ENCODE measurements at places on chromosomes 12 and 14. TPM values are rescaled to one million over a fixed set of nuclear protein-coding genes. Genes with fewer than 3 reads are reported as not detected.

- H3K4me3 ChIP-seq: no peak overlapping the region
- H3K36me3 ChIP-seq: no peaks in the 10 kb centered on the region
- H3K27ac ChIP-seq: no peak overlapping the region
- H3K4me1 ChIP-seq: no peaks in the 10 kb centered on the region
- DNase-seq: no peak
Observed at GRCh38 chr12:130474599-130475269, 137.0 kb downstream of the PIWIL1 start.

GRCh38 chr14:20652996-20653975, 11.8 kb upstream of the OR6S1 start:
- H3K4me3 ChIP-seq: peak overlapping the region; percentile 43
- no peak overlapping the region for H3K27ac ChIP-seq
- H3K27me3 ChIP-seq: no peaks in the 10 kb centered on the region
- no peak for DNase-seq

- no peak overlapping the region for H3K4me3 ChIP-seq
- H3K36me3 ChIP-seq: no peaks in the 10 kb centered on the region
- no peak overlapping the region for H3K27ac ChIP-seq
- no peaks in the 10 kb centered on the region for H3K4me1 ChIP-seq
Observed at GRCh38 chr12:107776171-107776570, 1.7 kb downstream of the ASCL4 start.

DNA sequence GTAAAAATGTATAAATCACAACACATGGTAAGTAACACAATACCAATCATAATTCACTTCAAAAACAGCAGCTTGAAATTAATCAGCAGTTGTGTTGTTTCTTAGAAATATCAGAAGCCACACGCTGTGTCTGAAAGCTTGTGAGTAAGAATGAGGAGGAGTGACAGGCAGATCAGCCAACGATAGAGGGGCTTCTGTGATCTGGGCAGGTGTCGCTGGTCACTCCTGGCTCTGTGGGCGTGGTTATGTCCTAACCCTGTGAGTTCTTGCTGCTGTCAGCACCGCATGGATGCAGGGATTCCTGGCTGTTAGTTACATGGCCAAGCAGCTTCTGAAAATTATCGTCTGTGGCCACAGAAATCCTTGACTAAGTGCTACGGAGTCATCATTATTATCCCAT, 123.4 kb downstream of the SLC25A47 start:
- no peak overlapping the region for H3K27ac ChIP-seq
- H3K36me3 ChIP-seq: no peaks in the 10 kb centered on the region
- no peaks in the 10 kb centered on the region for H3K27me3 ChIP-seq
- DNase-seq: no peak

- DNase-seq: no peak
- no peaks in the 10 kb centered on the region for H3K27me3 ChIP-seq
- H3K4me1 ChIP-seq: peaks cover 15% of the 10 kb centered on the region
- no peak overlapping the region for H3K4me3 ChIP-seq
- H3K36me3 ChIP-seq: no peaks in the 10 kb centered on the region
Observed at GRCh38 chr14:51328772-51329353, 88.8 kb downstream of the TMX1 start.

DNA sequence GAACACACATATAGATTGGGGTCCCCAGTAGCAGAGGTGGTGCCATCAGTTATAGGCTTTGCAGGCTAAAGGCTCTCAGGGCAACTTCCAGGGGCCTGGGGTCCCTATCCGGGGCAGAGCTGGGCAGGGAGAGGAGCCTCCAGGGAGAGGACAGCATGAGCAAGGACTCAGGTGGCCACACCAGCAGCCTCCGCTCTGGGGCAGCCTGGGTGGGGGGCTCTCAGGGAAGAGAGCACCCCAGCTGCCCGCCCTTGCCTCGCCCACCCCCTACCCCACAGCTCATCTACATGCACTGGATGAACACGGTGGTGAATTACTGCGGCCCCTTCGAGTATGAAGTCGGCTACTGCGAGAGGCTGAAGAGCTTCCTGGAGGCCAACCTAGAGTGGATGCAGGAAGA, 14.0 kb downstream of the PLBD2 start:
- no peaks in the 10 kb centered on the region for H3K27me3 ChIP-seq
- no peaks in the 10 kb centered on the region for H3K36me3 ChIP-seq
- H3K27ac ChIP-seq: no peak overlapping the region

DNA sequence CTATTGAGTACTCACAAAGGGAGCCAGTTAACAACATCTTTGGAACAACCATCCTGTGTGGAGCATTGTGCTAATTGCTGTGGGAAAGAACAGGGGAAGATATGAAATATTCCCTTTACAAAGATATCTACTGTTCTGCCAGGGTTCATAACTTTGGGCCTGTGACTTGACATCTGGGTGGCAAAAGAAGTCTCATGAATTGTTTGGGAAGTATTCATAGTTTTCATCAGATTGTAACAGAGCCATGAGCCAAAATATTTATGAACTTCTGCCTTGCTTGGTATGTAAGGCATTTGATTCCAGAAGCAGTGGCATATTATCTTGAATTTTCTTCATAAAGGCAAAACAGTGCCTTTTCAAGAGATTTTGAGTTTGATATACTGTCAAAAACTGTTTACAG, 816.2 kb downstream of the DIO2 start:
- H3K4me1 ChIP-seq: no peaks in the 10 kb centered on the region
- H3K27ac ChIP-seq: no peak overlapping the region

DNA sequence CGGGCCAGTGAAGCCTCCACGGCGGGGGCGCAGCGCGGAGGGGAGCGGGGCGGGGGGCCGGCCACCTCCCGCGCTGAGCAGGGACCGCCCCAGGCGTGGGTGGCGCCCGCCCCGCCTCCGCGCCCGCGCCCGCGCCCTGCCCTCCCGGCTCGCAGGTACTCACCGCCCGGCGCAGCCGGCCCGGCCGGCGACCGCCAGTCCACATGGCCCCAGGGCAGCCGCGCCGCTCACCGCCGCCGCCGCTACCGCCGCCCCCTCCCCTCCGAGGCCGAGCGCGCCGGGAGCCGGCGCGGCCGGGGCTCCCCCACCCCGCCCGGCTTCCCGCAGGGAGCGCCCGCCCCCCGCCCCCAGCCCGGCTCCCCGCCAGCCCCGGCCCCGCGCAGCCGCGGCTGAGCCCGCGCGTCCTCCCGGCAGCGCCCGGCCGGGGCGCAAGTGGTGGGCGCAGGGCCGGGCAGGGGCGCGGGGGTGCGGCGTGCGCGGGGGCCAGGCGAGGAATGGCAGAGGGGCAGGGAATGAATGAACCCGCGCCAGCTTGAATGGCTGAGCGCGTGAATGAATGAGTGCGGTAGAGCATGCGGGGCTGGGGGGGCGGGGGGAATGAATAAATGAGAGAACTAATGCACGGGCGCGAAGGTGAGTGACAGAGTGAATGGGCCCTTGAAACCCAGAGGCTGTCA, at the start of gene BEGAIN:
Gene BEGAIN, minus strand, starts transcription at position 332 of the 677 bp plus-strand sequence. Its CDS starts 127 bp downstream, at position 205.
- no peak within 1 kb of the TSS for H3K27ac ChIP-seq
- peaks cover 45% of the 10 kb centered on the region for H3K27me3 ChIP-seq
- H3K4me3 ChIP-seq: peak within 1 kb of the TSS; percentile 18
- no peaks in the 10 kb centered on the region for H3K36me3 ChIP-seq

DNA sequence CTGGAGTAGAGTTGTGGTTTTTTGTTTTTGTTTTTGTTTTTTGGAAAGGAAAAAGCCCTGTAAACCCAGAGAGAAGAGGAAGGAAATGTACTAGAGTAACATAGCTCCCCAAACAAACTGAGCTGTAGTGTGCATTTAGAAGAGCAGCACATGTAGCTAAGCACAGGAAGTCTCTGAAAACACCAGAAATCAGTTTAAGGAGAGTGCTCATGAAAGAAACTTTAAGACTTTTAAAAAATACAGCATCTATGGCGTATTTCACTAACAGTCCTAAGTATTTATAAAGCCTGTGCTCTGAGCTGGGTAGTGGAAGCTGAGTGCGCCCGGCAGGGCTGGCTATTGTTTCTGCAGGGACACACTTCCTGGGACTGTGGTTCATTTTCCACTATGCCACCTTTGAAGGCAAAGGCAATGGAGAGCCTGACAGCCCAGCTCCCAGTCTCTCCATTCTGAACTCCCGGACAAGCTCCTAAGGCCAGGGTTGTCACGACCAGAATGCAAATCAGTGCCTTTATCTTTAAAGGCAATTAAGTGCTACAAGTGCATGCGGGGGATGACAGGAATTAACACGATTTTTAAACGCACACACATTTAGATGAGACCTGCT, 45.4 kb downstream of the NIN start:
- H3K4me1 ChIP-seq: no peaks in the 10 kb centered on the region
- H3K4me3 ChIP-seq: no peak overlapping the region
- no peaks in the 10 kb centered on the region for H3K36me3 ChIP-seq
- H3K27ac ChIP-seq: no peak overlapping the region

- DNase-seq: no peak
- H3K36me3 ChIP-seq: no peaks in the 10 kb centered on the region
- H3K27ac ChIP-seq: no peak overlapping the region
- no peaks in the 10 kb centered on the region for H3K27me3 ChIP-seq
- no peak overlapping the region for H3K4me3 ChIP-seq
Observed at GRCh38 chr12:12319451-12320183, 30.4 kb downstream of the MANSC1 start.

GRCh38 chr14:71237556-71237955, 330.3 kb downstream of the PCNX1 start:
- H3K27me3 ChIP-seq: no peaks in the 10 kb centered on the region
- 0 out of 2 replicates have a peak, but pooled peaks cover 13% of the 10 kb centered on the region for H3K4me1 ChIP-seq
- H3K27ac ChIP-seq: no peak overlapping the region
- H3K36me3 ChIP-seq: no peaks in the 10 kb centered on the region

DNA sequence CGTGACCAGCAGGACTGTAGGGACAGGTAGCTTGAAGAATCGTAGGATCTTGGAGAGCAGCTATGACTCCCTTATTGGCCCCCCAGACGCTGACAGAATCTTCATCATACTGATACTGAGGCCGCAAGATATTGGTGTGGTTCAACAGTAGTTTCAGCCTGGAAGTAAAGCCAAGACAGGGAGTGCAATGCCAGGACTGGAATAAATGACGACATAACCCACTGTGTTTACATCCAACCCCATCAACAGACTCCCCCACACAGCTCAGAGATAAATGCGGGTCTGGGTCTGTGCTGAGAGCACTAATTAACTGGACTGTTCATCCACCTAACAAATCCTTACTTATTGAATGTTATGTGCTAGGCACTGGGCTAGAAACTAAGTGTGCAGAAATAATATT, 16.6 kb downstream of the NOXRED1 start:
- no peak for DNase-seq
- no peaks in the 10 kb centered on the region for H3K36me3 ChIP-seq
- H3K4me1 ChIP-seq: 0 out of 2 replicates have a peak, but pooled peaks cover 7% of the 10 kb centered on the region
- no peak overlapping the region for H3K27ac ChIP-seq
- H3K4me3 ChIP-seq: no peak overlapping the region

DNA sequence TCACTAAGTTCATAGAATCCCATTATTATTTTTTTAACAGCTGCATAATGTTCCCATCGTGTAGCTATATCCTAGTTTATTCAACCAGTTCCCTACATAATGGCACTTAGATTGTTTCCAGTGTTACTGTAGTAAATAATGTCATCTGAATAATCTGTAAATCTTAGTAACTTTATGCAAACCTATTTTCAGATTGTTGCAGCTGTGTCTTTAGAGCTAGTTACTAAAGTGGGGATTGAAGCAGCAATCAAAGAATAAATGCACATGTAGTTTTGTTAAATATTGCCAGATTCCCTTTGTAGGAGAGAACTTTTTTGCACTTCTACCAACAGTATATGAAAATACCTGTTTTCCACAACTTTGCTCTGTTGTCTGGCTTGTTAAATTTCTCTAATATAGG, 13.1 kb downstream of the ARID2 start:
- no peak overlapping the region for H3K27ac ChIP-seq
- no peak for DNase-seq
- H3K36me3 ChIP-seq: peaks cover 38% of the 10 kb centered on the region
- H3K4me3 ChIP-seq: no peak overlapping the region
- no peaks in the 10 kb centered on the region for H3K27me3 ChIP-seq

DNA sequence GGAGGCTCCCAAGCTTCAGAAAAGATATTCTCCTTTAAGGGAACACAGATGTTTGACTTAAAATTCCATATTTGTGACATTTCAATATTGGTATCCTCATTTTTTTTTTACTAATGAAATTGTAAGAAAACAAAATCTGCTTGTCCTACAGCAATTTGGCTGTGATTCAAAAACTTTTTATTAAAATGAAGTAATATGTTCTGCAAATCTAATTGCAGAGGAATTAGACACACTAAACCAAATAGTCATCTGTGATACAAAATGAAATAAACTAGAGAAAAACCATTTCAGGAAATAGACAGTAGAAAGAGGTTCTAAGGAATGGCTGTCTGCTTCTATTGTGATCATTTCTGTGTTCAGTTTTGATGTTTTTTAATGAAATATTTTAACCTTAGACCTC, 50.1 kb upstream of the HIF1A start:
- peaks cover 7% of the 10 kb centered on the region for H3K4me1 ChIP-seq
- no peak for DNase-seq
- H3K4me3 ChIP-seq: no peak overlapping the region
- H3K27me3 ChIP-seq: no peaks in the 10 kb centered on the region

DNA sequence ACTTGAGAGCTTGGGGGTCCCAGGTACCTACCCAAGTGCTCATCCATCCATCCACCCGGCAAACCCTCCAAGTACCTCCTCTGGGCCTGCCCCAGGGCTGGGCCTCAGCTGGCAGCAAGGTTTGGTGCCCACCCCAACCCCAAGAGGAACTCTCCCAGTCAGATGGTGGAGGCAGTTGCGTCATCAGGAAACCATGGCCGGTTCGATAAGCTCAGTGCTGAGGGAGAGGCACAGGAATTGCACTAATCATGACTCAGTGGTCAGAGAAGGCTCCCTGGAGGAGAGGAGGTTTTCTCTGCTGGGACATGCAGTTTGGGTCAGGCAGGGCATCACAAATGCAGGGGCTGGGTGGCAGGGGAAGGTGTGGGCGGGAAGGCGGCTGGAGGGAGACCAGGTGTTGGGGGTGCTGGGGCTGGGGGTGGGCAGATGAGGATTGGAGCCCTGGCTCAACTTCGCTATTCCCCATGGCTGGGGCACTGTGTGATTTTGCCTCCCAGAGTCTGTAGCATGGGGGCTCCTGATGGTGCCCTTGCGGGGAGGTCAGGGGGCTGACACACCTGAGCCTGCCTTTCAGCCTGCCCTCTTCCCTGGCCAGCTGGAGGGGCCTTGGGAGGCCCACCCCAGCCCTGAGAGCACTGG, 32.2 kb downstream of the SH2B3 start:
- H3K4me3 ChIP-seq: no peak overlapping the region
- peak overlapping the region; percentile 29 for H3K27ac ChIP-seq
- peaks cover 19% of the 10 kb centered on the region for H3K4me1 ChIP-seq
- DNase-seq: peak; percentile 29
- no peaks in the 10 kb centered on the region for H3K27me3 ChIP-seq

TEX52 gene
- total RNA-seq: not detected

TMEM229B gene
- total RNA-seq: 1.2 TPM

EXOC3L4 gene
- total RNA-seq: 1.7 TPM

NGB gene
- not detected for total RNA-seq

ZC2HC1C gene
- 13.8 TPM for total RNA-seq

LHX5 gene
- 0.65 TPM for total RNA-seq

All from PC-9 (cell line).